Dermis microvascular lymphatic vessel endothelial cell (primary cell): ENCODE measurements at places on chromosomes 2 and 18. TPM values are rescaled to one million over a fixed set of nuclear protein-coding genes. Genes with fewer than 3 reads are reported as not detected.

PTMA gene
- total RNA-seq: 712 and 977 TPM in 2 replicates

ADRA2B gene
- under 0.01 TPM in 2 replicates for total RNA-seq

TTN gene
- 0.76 and 1.7 TPM in 2 replicates for total RNA-seq

ST6GAL2 gene
- total RNA-seq: 0.63 and 1.7 TPM in 2 replicates

HOXD12 gene
- total RNA-seq: not detected in 2 replicates

CTAGE1 gene
- not detected in 2 replicates for total RNA-seq

FHOD3 gene
- total RNA-seq: under 0.01 TPM in 2 replicates

WDSUB1 gene
- total RNA-seq: 3.7 and 7.1 TPM in 2 replicates

STAMBP gene
- total RNA-seq: 10.9 and 15.3 TPM in 2 replicates

NT5C1B gene
- not detected in 2 replicates for total RNA-seq

ERCC3 gene
- total RNA-seq: 26.1 and 33.0 TPM in 2 replicates

NPHP1 gene
- total RNA-seq: 1.5 and 1.7 TPM in 2 replicates
